Activated gamma-delta T cell treated with Interleukin-2 at 50 U/mL for 16 hours (primary cell): ENCODE measurements at places on chromosomes 13 and 19.

- no peak for DNase-seq
Observed at GRCh38 chr13:38483623-38484022, 134.0 kb downstream of the UFM1 start.

DNA sequence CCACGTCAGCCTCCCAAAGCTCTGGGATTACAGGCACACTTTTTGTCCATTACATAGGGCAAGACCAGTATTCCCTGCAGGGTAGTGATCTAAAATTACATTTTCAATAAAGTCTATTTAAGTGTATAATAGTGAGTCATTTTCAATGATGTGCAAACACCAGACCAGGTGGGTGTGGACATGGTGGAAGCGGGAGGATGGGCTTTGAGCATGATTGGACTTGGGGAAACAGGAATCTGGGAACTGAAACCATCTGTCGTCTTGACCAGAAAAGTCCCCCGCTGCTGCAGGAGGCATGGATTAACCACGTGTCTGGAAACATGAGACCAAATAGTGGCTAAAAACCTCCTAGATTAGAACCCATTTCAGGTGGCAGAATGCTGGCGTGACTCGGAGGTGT, 4.9 kb downstream of the FXYD3 start:
- no peak for DNase-seq

DNA sequence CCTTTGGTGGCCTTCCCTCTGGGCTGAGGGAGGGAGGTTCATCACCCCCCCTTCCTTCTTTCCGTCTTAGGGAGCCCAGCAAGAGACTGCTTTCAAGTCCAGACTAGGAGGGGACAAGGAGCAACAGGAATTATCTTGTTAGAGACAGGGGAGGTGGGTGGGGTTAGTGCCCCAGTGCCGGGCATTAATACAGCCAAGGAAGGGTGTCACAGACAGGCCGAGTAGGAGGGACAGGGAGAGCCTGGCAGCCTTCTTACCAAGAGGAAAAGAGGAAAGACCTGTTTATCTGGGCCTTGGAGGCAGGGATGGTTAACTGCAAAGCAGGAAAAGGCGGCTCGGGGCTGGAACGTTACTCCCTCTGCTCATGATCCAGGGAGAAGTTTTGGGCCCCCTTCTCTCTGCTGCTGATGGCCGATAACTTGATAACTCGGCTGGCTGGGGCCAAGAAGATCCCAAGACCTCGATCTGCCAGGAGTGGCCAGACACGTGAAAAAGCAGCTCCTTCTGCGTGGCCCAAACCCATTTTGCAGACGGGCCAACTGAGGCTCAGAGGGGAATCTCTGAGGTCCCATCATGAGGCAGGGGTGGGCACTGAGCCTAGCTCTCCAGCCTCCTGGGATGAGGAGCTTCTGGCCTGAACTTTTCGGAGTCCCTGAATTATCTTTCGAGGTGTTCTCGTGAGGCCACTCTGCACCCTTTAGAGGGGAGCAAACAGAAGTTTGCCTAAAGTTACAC, 79.3 kb downstream of the PTPRS start:
- DNase-seq = no peak

GRCh38 chr13:76737526-76737925, 148.7 kb downstream of the KCTD12 start:
- no peak for DNase-seq

GRCh38 chr13:32932376-32932775, 83.8 kb upstream of the KL start:
- no peak for DNase-seq

DNA sequence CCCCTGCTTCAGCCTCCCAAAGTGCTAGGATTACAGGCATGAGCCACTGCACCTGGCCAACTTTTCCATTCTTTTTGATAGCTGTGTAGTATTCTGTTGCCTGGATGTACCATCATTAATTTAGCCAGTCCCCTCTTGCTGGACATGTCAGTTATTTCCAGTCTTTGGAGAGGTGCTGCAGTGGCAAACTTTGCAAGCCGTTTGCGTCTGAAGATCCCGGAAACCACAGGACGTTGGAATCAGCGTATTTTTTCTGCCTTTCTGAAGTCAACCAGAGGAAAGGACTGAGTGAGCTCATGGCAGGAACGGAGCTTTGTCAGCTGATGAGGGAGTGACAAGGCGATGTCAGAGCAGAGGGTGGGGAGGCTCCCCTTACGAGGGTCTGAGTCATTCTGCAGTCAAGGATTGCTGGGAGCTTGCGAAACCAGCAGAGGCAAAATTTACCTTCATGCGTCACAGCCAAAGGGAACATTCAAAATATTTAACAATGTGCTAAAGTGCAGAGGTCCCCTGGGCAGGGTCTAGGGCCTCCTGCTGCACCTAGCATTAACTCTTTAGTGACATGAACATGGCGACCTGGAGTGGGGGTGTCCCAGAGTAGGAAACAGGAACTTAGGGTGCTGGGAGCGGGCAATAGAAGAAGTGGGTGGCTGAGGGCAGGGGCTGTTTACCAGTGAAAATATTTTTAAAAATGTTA, 5.6 kb downstream of the C5AR1 start:
- DNase-seq = no peak

DNA sequence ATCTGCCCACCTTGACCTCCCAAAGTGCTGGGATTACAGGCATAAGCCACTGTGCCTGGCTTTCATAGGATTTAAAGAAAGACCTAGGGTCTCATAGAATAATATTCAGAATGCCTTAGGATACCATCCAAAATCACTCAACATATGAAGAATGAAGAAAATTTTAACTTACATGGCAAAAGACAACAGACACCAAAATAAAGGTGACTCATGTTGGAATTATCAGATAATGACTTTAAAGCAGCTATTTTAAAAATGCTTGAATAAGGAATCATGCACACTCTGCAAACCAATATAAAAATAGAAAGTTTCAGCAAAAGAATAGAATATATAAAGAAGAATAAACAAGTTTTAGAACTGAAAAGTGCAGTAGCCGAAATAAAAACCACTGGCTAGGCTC, 29.3 kb downstream of the ZNF566 start:
- DNase-seq = no peak

DNA sequence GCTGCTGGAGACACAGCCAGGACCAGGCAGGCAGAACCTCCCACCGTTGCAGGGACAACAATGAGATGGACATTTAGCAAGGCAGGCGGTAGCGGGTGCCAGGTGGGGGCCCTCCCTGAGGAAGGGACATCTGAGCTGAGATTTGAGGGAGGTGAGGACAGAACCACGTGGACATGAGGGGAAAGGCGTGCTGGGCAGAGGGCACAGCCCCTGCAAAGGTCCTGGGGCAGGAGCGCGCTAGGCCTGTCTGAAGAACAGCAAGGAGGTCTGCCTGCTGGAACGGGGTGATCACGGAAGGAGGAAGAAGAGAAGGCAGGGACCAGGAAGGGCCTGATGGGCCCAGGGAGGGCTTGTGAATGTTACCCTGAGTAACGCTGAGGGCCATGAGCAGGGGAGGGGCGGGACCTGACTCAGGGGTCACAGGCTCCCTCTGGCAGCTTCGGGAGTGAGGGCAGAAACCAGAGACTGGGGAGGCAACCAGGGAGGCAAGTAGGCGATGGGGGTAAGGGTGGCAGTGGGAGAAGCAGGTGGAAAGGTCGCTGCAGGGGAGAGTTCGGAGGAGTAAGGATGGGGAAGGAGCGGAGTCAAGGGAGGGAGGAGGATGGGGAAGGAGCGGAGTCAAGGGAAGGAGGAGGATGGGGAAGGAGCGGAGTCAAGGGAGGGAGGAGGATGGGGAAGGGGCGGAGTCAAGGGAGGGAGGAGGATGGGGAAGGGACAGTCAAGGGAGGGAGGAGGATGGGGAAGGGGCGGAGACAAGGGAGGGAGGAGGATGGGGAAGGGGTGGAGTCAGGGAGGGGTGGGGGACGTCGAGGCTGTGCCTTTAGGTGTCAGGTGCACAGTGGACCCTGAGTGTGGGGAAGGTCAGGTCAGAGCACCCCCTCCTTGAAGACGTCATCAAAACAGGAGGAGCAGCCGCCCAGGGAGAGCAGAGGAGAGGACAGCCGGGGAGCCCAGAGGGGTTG, 15.7 kb upstream of the B3GNT3 start:
- DNase-seq = no peak

- DNase-seq = no peak
Observed at GRCh38 chr13:31204592-31204991, 4.8 kb downstream of the B3GLCT start.

DNA sequence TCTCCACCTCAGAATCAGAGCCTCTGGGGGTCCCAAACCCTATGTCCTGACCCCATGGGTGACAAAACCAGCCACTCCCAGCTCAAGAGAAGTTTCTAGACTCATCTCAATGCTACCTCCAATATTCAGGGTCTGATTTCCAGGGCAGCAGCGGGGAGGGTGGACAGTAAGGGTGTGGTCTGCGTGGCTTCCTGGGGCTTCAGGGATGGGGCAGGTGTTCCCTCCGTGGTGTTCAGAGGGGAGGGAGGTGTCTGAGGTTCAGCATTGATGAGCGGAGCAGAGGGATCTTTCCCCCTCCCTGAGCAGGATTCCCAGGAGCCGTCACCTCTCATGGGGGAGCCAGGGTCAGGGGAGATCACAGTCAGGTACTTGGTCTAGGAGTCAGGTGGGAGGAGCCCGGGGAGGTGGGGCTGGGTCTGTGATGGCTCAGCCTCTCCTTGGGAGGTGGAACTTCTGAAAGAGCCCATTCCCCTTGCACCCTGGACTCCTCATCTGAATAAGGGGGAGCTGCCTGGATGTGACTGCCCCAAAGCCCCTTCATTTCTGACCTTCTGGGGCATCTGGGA, 2.9 kb downstream of the LILRA2 start:
- DNase-seq = no peak

DNA sequence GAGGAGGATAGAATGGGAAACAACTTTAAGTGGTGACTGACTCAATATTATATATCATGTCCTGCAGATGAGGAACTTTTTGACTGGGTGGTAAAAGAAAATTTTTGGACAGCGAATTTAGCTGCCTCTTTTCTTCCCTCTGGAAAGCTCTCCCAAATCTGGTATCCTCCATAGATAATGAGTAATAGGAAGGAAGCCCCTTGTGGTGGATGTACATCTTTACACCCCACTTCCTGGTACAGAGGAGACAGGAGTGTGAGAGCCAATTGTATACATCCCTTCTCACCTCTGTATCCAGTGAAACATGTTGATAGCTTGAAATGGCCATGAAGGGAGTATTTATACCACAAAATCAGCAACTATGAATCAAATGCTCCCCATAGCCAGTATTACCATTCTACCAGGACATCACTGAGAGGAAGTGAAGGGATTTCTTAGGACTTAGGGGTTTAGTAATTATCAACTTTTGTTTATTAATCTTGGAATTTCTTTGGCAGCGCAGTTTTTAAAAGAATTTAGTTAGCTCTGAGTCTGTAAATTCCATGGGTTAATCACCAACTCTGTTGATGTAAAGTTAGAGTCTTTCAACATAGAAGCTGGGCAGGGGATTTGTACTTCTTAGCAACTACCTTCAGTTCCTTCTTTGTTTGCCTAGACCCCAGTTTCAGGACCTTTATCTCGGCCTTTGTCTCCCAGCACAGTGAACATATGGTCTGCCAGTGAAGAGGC, 17.0 kb upstream of the TDRD3 start:
- no peak for DNase-seq

DNA sequence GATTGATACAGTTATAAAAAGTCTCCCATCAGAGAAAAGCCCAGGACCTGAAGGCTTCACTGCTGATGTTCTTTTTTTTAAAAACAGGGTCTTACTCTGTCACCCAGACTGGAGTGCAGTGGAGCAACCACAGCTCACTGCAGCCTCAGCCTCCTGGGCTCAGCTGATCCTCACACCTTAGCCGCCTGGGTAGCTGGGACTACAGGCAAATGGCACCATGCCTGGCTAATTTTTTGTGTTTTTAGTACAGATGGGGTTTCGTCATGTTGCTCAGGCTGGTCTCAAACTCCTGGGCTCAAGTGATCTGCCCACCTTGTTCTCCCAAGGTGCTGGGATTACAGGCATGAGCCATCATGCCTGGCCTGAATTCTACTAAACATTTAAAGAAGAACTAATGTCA, 33.1 kb downstream of the TEX29 start:
- DNase-seq = no peak
